Activated gamma-delta T cell treated with Interleukin-2 at 50 U/mL for 16 hours (primary cell): ENCODE measurements at places on chromosomes 12 and 14.

DNA sequence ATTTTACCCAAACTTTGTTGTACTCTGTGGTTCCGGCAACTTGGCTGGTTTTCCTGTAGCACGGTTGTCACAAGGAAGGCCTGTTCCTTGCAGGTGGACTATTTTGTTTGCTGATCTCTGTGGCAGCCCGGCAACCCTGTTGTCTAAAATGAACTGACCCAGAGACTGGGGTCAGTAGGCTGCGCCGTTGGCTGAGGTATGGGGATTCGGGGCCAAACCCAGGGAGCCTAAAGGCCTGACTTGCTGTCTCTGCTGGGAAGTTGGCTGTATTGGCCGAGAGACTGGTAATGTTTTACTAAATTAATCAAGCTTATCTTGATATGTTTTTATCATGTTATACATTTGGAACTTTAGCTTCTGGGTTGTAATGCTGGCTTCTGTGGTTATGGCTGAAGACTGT lies 13.8 kb downstream of the SMIM41 start:
- no peak for DNase-seq

DNA sequence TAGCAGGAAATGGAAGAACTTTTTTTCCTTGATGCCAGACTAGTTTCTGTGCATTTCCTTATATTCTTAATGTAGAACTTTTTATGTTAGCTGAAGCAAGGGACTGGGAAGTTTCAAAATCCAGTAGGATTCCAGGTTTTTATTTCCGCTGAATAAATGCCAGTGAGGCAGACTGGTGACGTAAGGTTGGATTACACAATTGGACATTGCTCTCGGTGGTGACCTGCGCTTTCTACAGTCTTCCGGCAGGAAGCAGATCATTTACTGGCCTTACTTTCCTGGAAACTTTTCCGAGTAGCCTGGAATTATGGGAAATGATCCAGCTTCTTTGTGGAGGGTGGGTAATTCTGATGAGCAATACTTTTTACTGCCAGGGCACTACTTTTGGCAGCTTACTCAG lies 3.6 kb downstream of the IFT43 start:
- no peak for DNase-seq

GRCh38 chr12:72024613-72025012 lies 86.0 kb downstream of the TPH2 start:
- DNase-seq: no peak

- no peak for DNase-seq
Measured at GRCh38 chr12:77469578-77470333, 360.9 kb upstream of the NAV3 start.

- DNase-seq: no peak
Measured at GRCh38 chr12:132689227-132689626, 1.8 kb downstream of the PXMP2 start.

- no peak for DNase-seq
Measured at GRCh38 chr12:119594399-119594730, 791 bp downstream of the TMEM233 start.

DNA sequence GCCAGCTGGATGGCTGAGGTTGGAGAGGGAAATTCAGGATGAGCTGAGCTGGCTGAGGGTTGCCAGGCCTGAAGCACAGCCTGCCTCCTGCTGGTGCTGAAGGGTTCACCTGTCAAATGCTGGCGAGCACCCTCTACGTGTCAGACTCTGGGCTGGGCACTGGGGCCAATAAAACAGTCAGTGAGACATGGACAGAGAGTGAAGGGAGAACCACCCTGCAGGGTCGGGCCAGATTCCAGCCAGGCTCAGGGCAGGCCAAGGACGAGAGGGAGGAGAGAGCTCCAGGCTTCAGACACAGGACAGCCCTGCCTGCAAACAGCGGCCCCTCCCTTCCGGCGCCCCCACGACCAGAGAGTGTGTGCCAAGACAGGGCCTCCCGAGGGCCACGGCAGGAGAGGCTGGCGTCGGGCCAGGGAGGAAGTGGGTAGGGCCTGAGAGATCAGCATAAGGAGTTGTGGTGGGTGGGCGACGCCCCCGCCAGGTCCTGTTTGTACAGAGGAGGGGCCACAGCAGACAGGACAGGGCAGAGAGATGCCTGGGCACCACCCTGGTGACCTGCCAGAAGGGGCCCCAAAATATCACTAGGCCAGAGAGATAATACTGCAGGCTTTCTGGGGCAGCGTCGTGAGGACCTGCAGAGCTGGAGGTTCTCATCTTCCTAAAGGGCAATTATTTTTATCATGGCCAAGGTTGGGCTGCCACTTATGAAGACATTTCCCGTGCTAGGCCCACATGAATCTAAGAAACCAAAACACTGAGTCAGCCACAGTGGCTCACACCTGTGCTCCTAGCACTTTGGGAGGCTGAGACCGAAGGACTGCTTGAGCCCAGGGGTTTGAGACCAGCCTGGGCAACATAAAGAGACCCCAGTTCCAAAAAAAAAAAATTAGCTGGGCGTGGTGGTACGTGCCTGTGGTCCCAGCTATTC lies 73.1 kb upstream of the GPR68 start:
- peak; percentile 92 for DNase-seq

DNA sequence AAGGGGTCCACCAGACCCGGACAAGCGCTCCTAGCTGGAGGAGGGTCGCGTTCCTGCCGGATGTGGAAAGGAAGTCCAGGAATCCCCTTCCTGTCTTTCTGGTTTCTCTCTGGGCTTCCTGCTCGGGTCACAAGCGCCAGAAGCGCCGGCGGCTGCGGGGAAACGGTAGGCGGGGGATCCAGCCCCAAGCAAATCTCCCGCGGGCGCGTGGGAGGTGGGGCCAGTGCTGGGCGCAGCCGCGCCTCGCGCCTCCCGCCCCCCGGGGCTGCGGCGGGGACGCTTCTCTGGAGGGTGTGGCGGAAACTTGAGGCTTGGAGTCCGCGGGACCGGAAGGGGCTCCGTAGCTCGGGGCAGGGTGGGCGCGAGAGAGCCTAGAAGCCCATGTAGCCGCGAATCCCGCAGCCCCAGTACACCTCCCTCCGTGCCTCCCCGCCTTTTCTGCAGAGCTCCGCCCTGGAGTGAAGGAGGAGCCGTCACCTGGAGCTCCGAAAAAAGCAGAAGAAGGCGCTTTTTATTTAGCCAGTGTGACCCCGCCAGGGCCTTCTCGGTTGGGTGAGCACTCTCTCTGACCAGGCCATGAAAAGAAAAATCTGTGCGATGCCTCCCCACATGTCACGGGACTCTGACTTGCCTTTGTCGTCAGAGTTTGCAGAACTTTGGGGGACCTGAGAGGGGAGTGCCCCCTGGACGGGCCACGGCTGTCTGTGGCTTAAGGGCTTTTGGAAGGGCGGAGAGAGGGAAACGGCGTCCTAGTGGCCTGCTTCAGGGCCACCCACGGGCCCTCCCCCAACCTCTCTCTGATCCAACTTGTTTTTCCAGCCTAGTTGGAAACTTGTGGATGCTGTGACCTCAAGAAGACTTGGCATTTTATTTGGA lies 21.4 kb upstream of the CLEC2D start:
- peak; percentile 91 for DNase-seq

GRCh38 chr14:93543766-93544165 lies 113.0 kb downstream of the UNC79 start:
- DNase-seq: no peak

DNA sequence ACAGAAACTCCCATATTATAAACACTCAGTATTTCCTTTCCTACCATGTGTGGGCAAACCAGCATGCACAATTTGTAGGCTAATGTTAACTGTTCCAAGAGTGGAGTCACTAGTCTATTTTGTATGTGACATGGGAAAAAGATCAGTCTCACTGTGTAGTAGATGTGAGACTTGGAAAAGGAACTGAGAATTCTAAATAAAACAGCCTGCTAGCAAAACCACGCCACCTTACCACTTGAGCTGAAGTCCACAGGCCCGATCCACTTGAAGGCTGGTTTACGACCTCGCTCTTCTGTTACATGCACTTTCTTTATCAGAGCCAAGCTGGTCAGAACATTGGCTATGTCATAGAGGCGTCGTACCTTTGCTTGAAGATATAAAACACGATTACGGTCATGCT lies 22.5 kb downstream of the E2F7 start:
- no peak for DNase-seq

GRCh38 chr12:8781381-8782127 lies 40.9 kb upstream of the A2ML1 start:
- DNase-seq: no peak

DNA sequence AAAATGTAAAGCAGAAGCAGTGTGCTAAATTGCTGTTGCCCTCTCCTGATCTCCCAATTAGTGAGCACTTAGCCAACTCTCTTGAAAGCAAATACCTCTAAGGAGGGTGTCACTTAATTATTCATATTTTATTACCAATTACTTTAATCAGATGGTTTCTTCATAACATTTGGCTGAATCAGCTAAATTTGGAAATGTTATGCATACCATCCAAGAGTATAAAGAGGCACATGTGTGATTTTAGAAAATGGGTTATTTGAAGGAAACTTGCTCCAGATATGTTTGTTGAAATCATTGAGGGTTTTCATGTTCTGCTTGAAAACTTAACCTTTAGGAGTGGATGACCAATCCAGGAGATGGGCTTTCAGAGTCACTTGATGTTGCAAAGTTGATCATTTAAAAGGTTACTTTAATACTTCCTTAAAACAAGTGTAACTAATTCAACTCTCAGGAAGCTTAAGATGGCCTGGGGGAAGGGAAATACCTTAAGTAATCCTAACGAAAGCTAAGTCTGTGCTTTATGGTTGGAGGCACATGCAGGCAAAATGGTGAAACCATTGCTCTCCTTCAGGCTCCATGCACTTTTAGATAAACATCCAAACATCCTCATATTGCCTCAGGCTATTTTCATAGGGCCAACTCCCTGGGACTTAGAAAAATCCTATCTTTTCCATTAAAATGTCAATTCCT lies 434.5 kb downstream of the MDGA2 start:
- no peak for DNase-seq

GRCh38 chr14:24870949-24871701 lies 178.8 kb downstream of the STXBP6 start:
- DNase-seq: no peak

- no peak for DNase-seq
Measured at GRCh38 chr12:46562625-46563225, 190.2 kb upstream of the SLC38A2 start.

DNA sequence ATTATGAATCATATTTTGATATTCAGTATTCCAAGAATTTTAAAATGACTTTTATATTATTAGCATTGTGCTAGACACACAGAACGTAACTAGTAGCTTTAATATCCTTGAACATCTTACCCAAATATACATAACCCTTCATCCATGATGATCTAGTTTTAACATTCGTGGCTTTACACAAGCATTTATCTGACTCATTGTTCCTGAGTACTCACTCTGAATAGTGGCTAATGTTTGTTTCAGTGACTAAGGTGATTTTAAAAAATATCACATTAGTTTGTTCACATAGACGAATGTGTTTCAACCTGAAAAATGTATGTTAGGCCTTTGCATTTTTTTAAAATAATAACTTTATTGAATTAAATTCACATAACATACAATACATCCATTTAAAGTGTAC lies 80.0 kb upstream of the PTPRQ start:
- no peak for DNase-seq

GRCh38 chr14:53975444-53975843 lies 18.8 kb upstream of the BMP4 start:
- no peak for DNase-seq

GRCh38 chr14:74792249-74793039 lies 29.3 kb downstream of the YLPM1 start:
- DNase-seq: no peak

GRCh38 chr12:81758421-81759189 lies 545 bp downstream of the PPFIA2 start:
- no peak for DNase-seq

DNA sequence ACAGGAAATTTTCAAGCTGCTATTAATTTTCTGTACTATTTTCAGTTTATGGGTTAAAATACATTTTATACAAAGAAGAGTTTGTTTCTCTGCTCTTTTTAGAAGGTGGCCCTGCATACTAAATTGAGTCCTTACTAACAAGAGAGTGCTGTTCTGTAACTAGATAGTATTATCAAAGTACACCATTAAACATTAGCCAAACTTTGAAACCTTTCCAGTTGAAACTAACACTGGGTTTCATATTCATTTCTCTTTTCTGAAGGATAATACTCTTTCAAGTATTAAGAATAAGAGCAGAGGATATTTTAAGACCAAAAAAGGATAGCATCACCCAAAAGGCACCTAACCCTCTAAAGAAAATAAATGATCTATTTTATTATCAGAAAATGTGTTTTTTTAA lies 47.2 kb downstream of the PEBP1 start:
- no peak for DNase-seq

DNA sequence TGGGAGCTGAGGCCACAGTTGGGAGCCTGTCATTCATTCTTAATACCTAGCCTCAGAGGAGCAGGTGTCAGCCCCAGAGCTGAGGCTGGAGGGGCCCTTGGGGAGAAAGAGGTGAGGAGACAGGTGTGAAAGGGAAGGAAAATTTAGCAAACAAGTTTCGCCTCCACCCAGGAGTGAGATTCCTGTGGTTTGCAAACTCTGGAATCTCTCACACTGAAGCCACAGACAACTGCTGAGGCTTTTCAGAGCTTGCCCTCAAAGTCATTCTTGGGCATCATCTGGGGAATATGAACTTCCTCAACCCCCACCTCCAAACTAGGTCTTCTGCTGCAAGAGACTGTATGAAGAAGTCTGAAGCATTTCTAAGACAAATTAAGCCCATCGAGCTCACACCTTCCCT lies 589.5 kb upstream of the TBX3 start:
- no peak for DNase-seq

DNA sequence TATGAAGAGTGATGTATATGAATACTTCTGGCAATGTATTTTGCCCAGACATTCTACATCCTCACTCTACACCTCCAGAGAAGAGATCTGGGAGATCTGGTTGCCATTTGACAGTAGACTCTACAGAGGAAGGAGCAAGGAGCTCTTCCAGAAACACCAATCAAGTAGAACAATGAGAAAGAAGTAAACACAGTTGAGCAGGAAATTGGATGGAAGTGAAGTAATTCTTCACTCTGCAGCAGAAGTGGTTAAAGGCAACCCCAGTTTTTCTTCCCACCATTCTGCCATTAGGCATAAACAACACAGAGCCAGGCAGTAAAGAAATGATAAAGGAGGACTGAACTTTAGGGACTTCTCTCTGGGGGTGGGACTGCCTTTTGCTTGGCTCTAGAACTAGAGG lies 48.5 kb upstream of the PRICKLE1 start:
- DNase-seq: no peak

GRCh38 chr12:110744151-110744571 lies 1.5 kb upstream of the PPP1CC start:
- DNase-seq: no peak

GRCh38 chr14:68947802-68948201 lies 31.3 kb downstream of the ACTN1 start:
- DNase-seq: no peak

DNA sequence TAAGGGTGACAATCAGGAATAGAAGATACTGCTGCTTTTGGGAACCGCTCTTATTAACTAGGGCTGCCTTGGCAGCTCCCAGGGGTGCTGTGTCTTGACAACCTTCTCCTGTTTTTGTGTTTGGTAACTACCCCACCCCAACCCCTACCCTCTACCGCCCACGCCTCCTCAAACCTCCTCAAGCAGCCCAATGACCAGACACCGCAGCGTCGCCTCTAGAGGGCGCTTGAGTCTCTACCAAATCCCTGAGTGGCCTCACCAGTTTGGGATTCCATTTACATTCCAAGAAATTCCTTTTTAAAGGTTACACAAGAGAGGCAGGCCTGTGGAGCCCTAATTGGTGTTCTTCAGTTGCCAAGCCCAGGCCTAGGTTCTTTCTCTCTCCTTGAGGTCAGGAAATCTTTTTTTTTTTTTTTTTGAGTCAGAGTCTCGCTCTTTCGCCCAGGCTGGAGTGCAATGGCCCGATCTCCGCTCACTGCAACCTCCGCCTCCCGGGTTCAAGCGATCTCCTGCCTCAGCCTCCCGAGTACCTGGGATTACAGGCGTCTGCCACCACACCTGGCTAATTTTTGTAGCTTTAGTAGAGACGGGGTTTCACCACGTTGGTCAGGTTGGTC lies 72.4 kb upstream of the USP44 start:
- DNase-seq: no peak
